Esophagus squamous epithelium (tissue), 5 donors: ENCODE measurements at places on chromosomes 6 and 20. TPM values are rescaled to one million over a fixed set of nuclear protein-coding genes. Genes with fewer than 3 reads are reported as not detected.

- DNase-seq = no peak
Measured at GRCh38 chr6:28586324-28586723, 60.6 kb downstream of the GPX5 start.

Gene BTNL2
- total RNA-seq = not detected

- DNase-seq = no peak
Measured at GRCh38 chr6:14804785-14805210, 441.1 kb upstream of the JARID2 start.

GRCh38 chr6:168333989-168334388 is 14.4 kb upstream of the DACT2 start:
- no peak for DNase-seq

GRCh38 chr20:9628589-9628988 is 114.2 kb downstream of the LAMP5 start:
- DNase-seq = no peak

Gene FAM110A
- total RNA-seq = 31.2 TPM

DNA sequence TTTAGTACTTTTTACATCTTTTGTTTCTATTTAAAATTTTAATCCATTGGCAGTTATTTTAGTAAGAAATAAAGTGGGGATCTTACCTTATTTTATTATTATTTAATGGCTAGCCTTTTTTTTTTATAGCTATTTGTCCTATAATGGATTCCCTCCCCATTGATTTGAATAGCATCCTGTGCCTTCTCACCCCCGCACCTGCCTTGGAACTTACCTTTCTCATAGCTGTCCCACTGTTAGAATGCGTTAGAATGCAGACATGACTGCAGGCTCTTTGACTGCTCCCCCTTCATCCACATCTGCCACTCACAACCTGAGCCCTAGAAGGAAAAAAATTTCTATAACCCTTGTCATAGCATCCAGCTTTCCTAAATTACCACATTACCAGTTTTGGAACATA is 9.1 kb downstream of the PKIB start:
- DNase-seq = no peak

GRCh38 chr6:12961761-12962160 is 245.2 kb downstream of the PHACTR1 start:
- no peak for DNase-seq

GRCh38 chr20:47614703-47615309 is 113.1 kb downstream of the NCOA3 start:
- DNase-seq = no peak

Gene TP53TG5
- total RNA-seq = not detected

DNA sequence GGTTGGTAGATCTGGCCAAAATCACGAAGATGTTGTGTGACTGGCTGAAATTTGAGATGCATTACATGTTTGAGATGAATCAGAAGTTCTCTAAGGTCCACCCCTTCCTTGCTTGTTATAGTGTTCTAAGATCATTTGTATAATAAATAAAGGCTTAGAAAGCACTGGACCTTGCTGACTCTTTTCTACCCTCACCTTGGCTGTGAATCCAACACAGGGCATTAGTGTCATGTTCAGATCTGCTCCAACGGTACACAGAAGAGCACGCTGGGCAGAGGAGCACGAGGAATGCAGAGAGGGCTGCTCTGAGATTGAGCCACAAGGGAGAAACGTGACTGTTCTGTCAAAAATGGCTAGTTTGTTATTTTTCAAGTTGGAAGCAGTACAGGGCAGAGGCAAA is 169.5 kb upstream of the HDAC2 start:
- no peak for DNase-seq

Gene EFCAB8
- total RNA-seq = not detected

Gene LRP11
- 40.2 TPM for total RNA-seq

GRCh38 chr20:1894951-1895673 is at the start of gene SIRPA:
Gene SIRPA (plus strand): TSS chr20:1895407. CDS start chr20:1895448, 41 bp downstream.
- no peak for DNase-seq

DNA sequence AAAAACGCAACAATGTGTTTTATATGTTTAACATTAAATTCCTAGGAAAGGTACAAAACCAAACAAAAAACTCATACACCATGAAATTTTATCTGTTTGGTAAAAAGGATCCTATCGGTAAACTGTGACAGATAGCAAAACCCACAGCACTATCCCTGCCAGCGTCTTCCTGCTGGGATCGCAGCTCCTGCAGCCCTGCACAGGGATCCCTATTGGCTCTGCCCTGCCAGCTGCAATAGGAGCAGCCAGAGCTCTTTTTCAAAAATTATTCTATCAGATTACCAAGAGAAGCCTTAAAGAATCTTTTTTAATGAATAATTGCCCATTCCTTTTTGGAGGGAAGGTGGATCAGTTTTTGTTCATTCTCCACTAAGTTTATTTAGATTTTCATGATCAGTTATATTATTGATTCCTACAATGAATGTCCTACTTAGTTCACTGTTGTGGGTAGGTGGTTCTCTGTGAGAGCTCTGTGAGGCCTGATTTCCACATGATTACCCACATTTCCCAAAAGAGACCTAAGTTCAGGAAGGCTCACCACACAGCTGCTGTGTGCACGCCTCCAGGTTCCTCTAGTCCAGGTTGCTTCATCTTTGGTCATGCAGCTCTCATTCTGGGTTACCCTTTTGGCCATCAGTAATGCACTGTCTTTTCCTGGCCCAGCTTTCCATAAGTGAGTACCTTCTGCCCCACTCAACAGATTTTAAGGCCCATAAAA is 293.8 kb downstream of the FRK start:
- no peak for DNase-seq

- DNase-seq = no peak
Measured at GRCh38 chr6:145517492-145517891, 217.8 kb downstream of the EPM2A start.

- no peak for DNase-seq
Measured at GRCh38 chr6:11214084-11214833, 18.2 kb downstream of the NEDD9 start.

DNA sequence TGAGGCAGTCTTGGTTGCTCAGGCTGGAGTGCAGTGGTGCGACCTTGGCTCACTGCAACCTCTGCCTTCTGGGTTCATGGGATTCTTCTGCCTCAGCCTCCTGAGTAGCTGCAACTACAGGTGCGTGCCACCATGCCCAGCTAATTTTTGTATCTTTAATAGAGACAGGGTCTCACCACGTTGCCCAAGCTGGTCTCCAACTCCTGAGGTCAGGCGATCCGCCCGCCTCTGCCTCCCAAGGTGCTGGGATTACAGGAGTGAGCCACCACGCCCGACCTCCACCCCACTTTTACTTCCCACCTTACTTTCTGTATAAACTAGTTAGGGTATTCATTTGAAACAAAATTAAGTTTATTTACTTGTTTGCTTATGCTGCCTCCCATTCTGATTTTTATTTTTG is 86.5 kb downstream of the NCOA3 start:
- DNase-seq = no peak

DNA sequence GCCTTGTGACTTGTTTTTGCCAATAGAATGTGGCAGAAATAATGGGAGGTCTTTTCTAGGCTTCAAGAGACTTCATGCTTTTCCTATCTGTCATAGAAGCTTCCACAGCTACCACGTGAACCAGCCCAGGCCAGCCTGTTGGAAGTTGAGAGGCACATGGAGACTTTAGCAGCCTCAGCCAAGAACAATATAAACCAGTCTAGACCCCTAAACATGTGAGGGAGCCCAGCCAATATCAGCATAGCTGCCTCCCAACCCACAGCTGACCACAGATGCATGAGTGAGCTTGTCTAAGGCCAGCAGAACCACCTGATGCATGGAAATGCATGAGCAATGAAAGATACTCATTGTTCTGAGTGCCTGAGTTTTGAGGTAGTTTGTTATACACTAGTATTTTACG is 540.7 kb upstream of the BTBD3 start:
- DNase-seq = no peak

GRCh38 chr20:64077094-64077493 is 2.2 kb downstream of the RGS19 start:
- DNase-seq = no peak

DNA sequence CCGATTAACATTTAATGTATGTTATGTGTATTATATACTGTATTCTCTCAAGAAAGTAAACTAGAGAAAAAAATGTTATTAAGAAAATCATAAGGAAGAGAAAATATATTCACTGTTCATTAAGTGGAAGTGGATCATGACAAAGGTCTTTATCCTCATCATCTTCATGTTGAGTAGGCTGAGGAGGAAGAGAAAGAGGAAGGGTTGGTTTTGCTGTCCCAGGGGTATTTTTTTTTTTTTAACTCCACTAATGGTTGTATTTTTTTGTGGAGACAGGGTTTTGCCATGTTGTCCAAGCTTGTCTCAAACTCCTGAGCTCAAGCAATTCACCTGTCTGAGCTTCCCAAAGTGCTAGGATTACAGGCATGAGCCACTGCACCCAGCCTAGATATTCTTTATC is 11.0 kb downstream of the ECT2L start:
- no peak for DNase-seq

GRCh38 chr6:151365233-151365632 is 26.1 kb downstream of the ZBTB2 start:
- DNase-seq = no peak

- no peak for DNase-seq
Measured at GRCh38 chr20:64064145-64064698, 1.2 kb downstream of the TCEA2 start.

DNA sequence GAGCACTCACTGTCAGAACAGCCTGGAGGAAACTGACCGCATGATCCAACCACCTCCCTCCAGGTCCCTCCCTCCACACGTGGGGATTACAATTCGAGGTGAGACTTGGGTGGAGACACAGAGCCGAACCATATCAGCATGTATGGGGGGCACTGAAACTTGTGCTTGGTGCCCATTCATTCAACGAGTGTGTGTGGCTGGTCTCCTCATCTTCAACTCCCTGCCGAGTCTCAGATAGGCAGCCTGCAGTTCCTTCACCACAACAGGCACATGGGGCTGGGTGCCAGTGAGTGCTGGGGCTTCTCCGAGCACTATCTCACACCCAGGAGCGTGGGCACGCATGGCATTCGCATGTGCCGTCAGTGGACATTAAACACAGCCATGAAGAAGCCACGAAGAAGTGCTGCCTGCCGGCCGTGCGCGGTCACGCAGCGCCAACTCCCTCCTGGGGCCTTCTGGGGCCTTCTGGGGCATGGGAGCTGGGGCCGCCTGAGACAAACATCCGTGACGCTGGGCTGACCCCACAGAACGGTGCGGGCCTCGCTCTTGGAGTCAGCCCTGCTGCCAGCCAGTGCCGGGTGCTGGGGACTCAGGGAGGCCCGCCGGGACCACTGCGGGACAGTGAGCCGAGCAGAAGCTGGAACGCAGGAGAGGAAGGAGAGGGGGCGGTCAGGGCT is 714 bp upstream of the RTEL1 start:
- DNase-seq = no peak

GRCh38 chr20:53016534-53017042 is 44.4 kb downstream of the TSHZ2 start:
- DNase-seq = no peak

Gene TTK
- 2.7 TPM for total RNA-seq

- no peak for DNase-seq
Measured at GRCh38 chr6:140029551-140029950, 655.1 kb upstream of the CITED2 start.

- no peak for DNase-seq
Measured at GRCh38 chr6:90178384-90178855, 118.2 kb downstream of the BACH2 start.

GRCh38 chr6:154139892-154140291 is 100.9 kb downstream of the OPRM1 start:
- DNase-seq = no peak

Gene MRAP2
- total RNA-seq = 5.4 TPM

DNA sequence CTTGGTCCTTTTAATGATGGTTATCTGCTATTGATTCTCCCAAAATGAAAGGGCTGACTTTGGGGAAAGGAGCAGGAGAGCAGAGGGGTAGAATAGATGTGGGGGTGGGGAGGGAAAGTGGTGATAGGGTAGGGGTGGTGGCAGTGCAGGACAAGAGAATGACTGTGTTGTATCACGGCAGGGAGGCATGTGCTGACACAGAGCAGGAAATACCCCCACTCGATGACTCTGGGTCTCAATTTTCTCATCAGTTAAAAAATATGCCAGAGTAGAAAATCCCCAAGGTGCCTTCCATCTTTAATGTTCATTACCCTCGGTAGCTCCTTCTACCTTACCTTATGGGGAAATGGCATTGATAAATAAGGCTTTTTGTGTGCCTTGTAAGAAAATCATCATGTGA is 79.0 kb upstream of the ATXN1 start:
- no peak for DNase-seq

- DNase-seq = no peak
Measured at GRCh38 chr6:4693173-4693970, 82.8 kb upstream of the CDYL start.

DNA sequence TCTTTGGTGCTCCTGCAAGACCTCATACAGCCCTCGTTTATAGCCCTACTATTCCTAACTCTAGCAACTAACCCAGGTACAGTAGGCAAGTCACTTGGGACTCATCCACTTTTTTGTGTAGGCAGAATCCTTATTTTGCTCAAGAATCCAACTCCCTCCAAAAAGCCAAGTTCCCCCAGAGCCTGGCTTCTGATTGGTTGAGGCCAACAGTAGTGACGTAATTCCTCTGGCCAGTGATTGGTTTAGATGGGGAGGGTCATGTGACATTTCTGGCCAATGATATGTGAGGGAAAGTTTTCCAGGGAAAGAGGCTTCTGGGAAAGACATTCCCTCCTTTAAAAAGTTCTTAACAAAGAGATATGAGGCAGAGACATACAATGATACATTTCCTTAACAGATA is 32.1 kb downstream of the KIAA1755 start:
- DNase-seq = no peak

DNA sequence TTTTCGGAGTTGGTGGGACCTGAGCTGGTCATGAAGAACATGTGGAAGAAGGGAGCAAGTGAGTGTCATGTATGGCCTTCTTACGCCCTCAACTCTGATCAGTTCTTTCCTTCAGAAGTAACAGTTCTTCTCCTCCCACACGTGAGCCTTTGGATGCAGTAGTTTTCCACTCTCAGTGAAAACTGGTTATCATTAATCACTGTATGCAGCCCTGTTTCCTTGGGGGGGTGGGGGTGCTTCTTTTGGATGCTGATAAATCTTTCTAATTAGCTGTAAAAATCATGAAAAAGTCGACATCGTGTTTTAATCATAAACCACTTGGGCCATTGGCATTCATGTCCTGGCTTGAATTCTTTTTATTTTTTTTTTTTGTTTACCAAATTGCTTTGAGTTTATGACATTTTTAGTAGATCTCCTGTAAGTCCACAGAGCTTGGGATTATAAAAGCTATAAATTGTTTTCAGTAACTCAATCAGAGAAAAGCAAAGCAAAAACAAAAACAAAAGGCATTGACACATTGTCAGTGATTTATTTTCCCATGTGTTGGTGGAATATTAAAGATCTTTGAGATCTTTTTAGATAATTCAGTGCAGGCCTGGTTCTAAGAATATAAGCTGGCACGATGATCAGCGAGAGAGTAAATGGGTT is 84.8 kb downstream of the TRMT11 start:
- DNase-seq = no peak

Gene PRRT1
- 0.57 TPM for total RNA-seq

Gene RGS17
- total RNA-seq = 0.19 TPM

Gene CNKSR3
- total RNA-seq = 15.1 TPM
